ENCODE measurements at places on chromosomes 12 and 14.

DNA sequence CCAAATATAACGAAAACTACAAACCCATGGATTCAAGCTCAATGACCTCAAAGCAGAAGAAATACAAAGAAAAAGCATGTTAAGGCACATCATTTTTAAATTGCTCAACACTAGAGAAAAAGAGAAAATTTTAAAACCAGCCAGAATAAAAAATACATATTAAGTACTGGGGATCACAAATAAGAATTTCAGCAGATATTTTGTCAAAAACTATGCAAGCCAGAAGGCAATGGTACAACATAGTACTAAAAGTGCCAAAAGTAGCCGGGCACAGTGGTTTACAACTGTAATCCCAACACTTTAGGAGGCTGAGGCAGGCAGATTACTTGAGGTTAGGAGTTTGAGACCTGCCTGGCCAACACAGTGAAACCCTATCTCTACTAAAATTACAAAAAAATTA is 10.2 kb downstream of the SGPP1 start:
- DNase-seq: peak; percentile 25

GRCh38 chr14:22798528-22798927 is 16.7 kb downstream of the SLC7A7 start:
- no peak for DNase-seq

- peak; percentile 21 for DNase-seq
Measured at GRCh38 chr12:117900561-117900960, 68.2 kb downstream of the KSR2 start.

DNA sequence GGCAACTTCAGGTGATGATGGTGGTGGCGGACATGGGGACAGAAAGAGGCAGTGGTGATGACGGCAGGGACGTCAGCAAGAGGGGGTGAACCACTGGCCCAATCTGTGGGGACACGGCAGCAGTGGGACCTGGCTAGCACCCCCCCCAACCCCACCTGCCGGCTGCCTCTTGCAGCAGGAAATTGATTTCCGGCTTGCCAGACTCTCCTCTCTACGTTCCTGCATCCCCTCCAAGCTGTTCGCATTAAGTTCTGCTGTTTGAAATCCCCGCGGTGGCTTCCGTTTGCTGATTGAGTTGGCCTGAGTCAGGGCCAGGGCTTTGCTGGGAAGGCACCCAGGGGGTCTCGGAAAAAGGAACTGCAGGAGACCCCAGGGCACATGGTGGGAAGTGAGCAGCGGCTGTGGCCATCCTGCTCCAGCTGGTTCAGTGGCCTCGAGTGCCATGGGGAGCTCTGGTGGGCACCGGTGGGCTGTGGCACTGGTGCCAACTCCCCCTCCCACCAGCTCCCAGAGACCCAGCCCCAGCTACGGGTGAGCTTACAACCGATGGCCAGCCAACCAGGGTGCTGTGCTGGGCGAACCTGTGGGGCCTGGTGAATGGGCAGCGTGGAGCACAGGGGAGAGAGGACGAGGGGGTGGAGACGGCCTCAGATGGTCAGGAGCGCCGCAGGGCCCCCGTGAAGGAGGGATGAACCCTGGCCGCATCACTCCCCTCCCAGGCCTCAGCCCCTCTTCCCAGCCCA is 14.6 kb upstream of the NUDT14 start:
- no peak for DNase-seq

- no peak for DNase-seq
Measured at GRCh38 chr14:29636870-29637269, 290.8 kb downstream of the PRKD1 start.

DNA sequence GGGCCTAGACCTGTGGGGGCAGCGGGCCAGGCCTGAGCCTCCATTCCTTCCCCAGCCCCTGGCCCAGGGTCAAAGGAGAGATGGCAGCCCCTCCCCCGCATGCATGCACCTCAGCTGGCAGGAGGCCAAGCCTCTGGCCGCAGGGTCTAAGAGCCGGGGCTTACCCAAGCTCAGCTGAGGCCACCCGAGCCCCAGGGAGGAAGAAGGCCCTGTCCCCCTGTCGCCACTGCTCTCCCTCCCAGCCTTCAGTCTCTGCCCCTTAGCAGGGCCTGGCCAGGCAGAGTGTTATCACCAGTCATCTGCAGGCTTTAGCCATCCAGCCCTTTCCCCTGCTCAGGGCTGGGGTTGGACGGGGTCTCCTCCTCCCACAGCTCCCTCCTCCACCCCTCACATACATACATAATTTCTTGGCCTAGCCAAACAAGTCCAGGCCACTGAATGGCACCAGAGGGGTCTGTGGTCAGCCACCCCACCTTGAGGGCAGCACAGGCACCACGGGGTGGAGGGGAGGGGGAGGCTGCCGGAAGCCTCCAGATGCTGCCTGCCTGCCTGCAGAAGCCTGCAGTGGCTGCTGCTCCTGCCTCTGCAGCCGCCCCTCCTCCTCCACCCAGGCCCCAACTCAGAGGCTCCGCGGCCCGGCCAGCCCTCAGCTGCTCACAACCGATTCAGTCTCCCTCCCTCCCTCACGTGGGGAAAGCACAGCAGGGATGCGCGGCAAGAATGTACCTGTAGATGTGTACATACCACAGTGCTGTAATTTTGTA is 22.8 kb downstream of the RAB35 start:
- no peak for DNase-seq

DNA sequence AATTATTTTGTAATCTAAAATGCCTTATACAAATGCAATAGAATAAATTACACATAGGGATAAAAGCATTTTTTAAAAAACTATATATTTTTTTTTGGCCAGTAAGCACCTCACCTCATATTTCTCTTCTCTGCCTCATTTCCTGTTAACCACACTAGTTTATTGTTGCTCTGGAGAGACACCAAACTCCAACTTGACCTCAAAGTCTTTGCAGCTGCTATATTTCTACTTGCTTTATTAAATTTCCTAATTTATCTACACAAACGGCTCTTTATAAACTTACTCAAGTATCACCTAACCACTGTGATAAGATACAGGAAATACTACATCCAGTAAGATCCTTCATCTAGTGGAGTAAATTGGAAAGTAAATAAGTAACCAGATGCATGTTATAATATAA is 622.3 kb downstream of the C12orf50 start:
- no peak for DNase-seq

DNA sequence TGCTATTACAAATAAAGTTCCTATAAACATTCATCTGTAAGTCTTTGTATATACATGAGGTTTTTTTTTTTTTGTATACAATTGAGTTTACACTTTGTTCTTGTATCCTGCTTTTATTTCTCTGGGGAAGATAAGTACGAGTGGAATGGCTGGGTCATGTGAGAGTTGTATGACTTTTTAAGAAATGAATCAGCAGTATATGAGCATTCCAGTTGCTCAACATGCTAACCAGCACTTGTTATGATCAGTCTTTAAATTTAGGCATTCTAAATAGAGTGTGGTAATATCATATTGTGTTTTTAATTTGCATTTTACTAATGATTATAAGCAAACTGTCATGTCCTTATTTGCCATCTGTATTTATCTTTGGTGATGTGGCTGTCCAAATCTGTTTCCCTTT is 44.7 kb upstream of the AMIGO2 start:
- DNase-seq: peak; percentile 56

- DNase-seq: no peak
Measured at GRCh38 chr14:64082837-64083236, 211.3 kb downstream of the ESR2 start.

GRCh38 chr14:25178255-25178654 is 128.3 kb upstream of the STXBP6 start:
- no peak for DNase-seq

DNA sequence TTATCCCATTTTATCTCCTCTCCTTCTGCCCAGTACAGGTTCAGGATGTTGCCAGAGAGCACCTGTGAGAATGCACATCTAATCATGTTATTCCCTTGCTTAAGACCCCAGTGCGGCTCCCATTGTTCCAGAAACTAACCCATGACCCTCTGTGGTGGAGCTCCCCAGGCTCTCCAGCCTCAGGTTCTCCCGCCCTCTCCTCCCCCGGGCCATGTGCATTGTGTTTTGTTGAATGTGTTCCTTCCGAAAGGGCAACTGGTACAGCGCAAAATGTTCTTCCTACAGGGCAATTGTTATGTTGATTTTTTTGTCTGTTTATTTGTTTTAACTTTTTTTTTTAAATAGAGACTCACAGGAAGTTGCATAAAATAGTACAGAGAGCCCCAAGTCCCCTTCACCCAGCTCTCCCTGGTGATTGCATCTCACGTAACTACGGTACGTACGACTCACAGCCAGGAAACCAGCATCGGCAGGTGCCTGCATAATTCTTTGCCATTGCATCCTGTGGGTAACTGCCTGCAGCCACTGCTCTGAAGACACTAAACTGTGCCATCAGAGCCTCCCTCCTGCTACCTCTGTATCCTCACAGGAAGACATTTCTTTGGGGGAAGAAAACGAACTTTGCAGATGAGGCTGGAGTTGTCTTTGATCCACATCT is 31.2 kb downstream of the TMEM132C start:
- no peak for DNase-seq

DNA sequence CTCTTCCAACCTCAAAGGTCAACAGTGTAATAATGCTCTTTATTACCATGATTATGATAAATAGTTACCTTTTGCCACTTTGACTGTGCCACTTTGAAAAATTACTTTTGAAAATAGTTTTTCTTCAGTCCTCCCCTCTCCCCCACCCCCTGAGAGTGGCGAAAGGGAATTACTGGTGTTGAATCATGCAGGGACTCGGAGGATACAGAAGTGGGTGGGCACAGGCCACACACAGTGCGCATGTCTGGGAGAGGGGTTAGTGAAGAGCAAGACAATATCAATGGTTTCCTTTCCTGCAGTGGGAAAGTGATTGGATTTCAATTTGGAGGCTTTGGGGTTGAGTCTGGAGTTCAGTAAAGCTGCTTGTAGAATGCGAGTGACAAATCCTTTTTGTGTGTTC is 170.9 kb downstream of the PTCSC3 start:
- no peak for DNase-seq

DNA sequence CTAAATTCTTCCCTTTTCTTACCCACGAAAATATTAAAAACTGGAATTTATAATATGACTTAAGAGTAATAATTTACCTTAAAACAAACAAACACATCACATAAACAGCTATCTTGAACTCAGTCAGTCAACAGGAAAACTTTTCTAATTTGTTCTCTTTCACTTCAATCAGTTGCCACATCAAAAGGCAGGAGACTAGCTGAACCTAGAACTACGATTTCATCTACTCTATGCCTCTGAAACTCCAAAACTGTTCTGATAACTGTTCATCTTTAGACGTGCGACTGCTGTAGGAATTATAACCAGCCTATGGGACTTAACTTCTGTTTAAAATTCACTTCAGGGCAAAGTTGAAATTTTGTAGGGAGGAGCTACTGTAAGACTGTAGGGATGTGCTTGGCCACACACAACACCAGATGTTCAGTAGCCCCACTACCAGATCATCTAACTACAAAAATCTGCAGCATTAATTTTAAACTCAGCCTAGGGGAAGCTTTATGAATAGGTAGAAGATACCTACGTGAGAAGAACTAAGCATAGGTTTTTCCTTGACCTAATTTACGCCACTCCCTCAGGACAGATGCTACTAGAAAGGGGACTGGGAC is 7.6 kb upstream of the RAD51AP1 start:
- no peak for DNase-seq

- no peak for DNase-seq
Measured at GRCh38 chr12:100758083-100758482, 36.5 kb upstream of the ANO4 start.

- peak; percentile 52 for DNase-seq
Measured at GRCh38 chr12:14167005-14167628, 185.7 kb upstream of the GRIN2B start.

DNA sequence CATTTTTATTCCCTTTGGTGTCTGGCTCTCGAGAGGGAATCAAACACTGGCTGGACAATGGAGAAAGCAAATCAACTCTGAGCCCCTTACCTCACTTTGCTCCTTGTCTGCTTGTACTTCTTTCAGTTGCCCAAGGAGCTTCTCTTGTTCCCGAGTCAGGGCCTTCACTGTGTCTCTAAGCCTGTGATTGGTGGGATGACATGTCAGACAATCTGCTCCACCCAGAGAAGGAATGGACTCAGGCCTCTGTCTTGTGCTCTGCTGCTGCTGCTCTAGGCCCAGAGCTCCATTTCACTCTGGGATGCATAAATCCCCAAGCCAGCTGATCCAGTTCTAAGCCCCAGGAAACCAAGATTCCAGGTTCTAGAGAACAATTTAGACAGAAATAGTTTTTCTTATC is 7.6 kb downstream of the CALCOCO1 start:
- no peak for DNase-seq

DNA sequence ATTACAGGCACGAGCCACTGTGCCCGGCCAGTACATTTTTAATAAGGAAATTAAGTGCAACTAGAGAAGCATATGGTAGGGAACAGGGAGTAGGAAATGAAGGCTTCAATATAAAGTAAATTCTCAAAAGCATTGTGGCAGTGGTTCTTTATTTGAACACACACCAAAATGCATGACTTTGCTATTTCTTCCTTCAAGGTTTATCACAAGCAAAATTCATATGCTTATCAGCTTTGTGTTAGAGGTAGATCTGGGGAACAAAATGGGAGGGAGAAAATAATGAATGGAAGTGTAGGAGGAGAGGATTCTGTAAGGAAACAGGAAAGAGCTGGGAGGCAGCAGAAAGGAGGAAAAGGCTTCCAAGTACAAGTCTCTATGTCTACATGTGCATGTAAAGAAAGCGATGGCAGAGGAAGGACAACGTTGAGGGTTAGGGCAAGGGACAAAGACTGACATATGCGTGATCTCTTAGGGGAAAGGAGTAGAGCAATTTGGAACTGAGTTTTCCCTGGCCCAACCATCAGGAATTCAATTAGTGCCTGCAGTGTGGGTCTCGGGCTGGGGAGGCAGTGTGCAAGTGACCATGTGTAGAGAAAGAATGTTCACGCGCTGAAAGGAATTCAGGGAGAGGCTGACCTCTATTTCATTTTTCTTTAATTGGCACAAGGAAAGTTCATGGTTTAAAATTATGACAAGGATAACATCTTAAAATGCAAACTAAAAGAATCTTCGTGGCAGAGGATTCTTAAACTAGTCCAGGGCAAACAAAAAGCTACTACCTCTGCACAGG is 22.9 kb upstream of the RASSF8 start:
- DNase-seq: peak; percentile 28

DNA sequence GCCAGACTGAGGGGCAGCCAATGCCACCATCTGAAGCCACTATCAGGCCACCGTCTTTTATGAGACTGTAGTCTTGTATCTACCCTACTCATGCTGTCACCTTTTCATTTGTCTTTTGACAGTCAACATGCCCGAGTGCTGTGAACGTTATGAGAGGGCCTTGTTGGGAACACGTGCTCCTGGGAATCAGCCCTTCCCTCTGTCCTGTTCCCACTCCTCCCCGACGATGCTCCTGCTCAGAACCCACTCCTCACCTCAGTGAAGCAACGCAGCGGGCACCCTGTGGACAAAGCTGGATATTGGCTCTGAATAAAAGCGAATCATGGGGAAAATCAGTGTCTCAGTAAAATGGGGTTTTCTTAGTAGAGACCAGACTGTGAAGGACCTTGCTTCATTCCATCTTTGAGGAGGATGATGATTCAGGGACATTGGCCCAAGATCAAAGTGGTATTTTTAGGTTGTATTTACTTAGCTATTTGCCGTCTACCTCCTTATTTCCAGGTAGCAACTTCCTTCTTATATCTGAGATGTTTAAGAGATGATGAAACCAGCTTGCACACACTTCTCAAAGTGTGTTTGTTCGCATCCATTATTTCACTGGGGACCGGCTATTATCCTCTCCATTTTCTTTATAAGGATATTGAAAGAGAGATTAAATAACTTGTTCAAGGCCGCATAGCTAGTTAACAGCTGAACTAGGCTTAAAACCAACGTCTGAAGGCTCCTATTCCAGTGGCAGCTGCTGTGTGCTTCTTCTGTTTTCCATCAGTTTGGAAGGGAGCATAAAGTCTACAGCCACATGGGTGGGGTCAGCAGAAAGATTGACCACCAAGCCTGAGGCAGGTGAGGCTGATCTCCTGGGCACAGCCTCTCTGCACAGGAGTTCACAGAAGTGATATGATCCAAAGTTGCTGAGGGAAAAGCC is 43.9 kb upstream of the CTDSP2 start:
- DNase-seq: no peak
